ENCODE measurements at places on chromosomes 7 and 10. TPM values are rescaled to one million over a fixed set of nuclear protein-coding genes. Genes with fewer than 3 reads are reported as not detected.

DNA sequence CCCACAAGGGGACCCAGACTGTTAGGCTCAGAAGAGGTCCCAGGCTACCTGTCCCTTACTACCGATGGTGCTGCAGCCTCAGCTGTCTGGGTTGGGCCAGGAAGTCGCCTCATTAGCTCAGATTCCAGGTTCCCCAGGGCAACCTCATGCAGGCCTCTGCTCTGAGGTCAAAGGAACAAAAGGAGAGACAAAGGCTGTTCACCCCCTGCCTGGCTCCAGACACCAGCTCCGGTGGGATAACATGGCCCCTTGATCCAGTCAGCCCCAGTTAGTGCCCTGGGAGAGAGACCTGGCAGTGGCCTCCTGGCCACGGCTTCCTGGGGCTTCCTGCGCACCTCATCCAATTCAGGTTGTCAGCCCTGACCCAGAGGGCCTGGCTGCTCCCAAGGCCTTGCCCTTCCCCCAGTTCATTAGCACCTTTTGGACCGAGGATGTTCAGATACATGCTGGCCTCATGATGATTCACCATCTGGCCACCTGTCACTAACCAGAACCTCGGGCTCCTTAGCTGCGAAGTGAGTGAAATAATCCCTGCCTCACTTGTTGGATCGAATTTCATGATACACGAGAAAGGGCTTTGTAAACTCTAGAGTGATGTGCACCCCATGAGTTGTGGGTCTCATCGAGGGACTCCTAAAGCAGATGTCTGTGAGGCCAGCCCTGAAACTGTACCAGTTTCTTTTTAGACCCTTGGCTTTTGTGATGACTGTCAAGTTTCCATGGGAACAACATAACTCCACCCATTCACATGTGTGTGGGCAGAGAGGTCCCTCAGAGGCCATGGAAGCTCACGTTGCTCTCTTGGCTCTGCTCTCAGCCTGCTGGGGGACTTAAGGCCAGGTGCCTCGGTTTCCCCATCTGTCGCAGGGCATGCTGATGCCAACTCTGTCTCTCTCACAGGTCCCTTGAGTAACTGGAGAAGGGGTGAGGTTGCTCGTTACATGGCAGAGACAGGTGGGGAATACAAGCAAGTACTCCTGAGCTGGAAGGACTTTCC lies 79.5 kb upstream of the PCBD1 start:
- no peak for DNase-seq

Gene TRIM73
- 1.4 TPM for total RNA-seq

DNA sequence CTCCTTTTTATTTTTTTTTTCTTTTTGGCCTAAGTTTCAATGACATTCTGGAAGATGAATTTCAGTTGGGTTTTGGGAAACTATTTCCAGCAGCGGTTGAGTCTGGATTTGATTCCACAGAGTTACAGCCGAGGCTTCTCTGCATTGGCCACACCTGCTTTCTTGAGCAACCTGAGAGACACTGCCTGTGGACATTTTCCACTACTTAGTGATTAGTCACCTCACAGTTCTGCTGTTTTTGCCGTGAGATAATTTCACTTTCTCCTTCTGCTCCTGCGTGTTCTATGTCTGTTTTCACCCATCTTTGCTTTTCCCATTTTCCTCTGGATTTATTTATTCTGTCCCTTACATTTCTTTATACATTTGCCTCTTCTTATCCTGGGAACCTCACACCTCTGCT lies 243.0 kb downstream of the BICC1 start:
- no peak for DNase-seq

Gene POR
- total RNA-seq = 40.3 TPM

DNA sequence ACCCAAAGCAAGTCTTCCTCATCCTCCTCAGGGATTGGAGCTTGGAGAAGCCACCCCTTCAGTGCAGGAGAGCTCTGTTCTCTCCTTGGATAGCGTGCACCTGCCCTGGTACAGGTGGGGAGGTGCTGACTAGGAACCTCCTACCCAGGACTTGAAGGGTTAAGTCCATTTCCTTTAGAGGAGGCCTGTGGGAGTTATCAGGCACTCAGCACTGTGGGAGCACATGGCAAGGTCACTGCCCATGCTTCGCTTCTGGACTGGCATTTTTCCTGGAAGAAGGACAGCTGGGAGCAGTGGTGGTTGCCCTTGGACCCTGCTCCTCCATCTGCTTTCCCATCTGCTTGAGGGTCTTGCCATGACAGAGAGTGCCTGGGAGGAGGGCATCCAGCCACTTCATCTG lies 142.8 kb downstream of the CXCL12 start:
- DNase-seq = no peak

GRCh38 chr7:129882531-129882930 lies 70.2 kb downstream of the UBE2H start:
- DNase-seq = no peak

DNA sequence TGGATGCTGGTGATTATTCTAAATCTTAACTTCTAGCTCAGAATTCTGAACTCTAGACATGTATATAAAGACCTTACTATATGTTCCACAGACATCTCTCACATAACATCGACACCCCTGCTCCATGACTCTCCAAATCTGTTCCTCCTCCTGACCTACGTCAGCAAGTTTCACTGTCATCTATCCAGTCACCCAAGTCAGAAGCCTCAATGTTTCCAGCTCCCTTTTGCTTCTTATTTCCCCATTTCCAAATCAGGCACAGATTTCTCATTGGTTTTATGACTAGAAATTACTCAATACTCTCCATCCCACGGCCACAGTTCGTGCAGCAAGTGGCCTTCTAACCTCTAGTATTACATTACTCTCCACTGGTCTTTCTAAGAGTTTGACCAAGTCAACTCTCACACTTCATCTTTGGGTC lies 28.5 kb downstream of the EPC1 start:
- DNase-seq = no peak

Gene NPC1L1
- 0.06 TPM for total RNA-seq

DNA sequence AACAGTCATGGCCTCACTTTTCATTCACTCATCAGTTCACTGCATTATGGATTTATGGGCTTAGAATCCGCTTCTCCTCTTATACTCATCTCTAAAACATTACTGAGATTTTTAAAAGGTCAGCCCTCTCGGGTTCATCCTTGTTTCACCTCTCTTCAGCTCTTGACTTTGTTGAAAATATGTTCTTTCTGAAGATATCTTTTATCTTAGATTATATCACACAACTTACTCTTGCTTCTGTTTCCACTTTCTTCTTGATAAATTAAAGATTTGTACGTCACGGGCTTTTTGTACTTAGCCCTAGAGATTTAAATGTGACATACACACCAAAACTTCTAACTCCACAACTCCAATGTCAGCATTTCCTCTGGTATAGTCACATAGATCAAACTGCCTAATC lies 342.5 kb upstream of the TMEM229A start:
- no peak for DNase-seq

DNA sequence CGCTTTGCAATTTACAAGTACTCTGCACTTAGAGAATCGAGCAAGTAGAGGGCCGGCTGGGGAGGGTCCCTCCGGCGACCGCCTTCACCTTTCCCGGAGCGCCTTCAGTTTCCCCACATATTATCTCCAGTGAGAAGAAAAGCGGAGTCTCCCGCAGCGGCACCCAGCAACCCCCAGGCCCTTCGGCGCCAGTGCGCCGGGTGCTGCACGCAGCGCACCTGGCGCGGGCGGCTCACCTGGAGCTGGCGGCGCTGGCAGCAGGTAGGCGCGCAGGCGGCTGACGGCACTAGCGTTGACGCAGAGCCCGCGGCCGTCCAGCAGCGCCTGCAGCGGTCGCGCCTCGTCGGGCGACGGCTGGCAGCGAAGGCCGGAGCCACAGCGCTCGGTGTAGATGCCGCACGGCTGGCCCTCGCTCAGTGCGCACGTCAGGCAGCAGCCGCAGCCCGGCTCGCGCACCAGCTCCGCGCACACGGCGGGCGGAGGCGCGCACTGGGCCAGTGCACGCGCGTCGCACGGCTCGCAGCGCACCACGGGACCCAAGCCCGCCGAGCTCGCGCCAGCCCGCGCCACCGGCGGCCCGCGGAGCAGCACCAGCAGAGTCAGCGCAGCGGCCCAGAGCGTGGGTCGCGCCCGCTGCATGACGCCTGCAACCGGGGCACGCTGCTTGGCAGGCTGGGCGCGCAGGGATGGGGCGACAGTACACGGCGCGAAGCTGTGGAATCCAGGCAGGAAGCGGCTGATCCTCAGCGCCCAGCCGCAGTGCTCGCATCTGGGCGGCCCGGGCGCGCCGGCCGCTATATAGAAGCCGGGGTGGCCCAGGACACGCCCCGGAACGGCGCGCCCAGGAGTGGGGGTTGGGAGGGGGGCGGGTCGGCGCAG lies at the start of gene IGFBP3:
TSS of gene IGFBP3 (minus strand) at position 771 of the 879 bp plus-strand sequence. CDS start at position 639, 132 bp downstream.
- DNase-seq = peak; percentile 40

Gene TAS2R41
- not detected for total RNA-seq

DNA sequence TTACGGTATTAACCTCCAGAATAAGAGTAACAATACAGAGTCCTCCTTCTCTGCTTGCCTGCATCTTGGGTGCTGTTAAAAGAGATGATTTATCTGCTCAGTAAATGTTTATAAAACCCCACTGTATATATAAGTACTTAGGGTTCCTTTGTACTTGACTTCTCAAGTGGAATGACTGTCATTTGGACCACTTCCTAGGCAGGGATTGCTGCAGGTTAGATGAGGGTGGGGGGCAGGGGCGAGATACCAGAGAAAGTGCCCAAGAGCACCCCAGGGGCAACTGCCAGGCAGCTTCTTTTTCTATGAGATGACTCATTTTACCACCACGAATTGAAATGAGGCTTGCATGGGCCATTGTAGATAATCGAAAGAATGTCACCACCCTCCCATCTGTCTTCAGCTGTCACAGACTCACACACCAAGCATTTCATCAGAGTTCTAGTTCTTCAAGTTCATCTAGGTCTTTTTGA lies 421.9 kb upstream of the GALNT17 start:
- no peak for DNase-seq

- DNase-seq = no peak
These were observed 224.2 kb upstream of the AUTS2 start for GRCh38 chr7:69374044-69374425.

GRCh38 chr7:50364645-50365044 lies 60.1 kb downstream of the IKZF1 start:
- DNase-seq = no peak

DNA sequence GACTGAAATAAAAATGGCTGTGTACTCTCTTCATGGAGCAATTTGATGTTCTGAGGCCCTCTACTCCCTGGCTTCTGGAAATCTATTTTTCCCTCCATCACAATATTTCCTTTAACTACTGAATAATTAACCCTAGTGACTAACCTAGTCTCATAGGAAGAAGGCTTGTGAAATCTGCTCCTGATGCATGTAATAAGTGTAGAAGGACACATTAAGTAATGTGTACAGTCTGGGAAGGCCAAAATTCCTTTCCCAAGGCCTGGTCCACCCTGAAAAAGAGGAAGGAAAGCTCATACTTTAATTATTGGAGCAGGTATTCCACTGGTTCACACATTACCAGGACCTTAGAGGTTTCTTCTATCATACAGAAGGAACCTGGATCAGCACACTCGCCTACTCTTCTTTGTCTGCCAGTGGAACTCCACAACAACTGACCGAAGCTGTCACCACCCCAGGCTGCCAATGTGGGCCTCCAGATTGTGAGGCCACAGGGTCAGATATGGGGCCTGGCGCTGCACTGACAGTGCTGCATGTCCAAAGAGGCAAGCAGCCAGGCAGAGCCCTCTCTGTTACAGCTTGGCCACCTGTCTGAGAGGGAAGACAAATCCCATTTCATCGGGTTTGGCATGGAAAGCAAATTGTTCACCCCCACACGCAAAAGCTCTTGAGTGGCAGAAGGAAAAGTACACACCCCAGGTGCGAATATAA lies 54.4 kb upstream of the FAM133B start:
- peak; percentile 29 for DNase-seq

- no peak for DNase-seq
These were observed 251.6 kb upstream of the MKLN1 start for GRCh38 chr7:131076032-131076431.

Gene PON1
- 0.61 TPM for total RNA-seq

Gene SDK1
- total RNA-seq = 10.4 TPM

DNA sequence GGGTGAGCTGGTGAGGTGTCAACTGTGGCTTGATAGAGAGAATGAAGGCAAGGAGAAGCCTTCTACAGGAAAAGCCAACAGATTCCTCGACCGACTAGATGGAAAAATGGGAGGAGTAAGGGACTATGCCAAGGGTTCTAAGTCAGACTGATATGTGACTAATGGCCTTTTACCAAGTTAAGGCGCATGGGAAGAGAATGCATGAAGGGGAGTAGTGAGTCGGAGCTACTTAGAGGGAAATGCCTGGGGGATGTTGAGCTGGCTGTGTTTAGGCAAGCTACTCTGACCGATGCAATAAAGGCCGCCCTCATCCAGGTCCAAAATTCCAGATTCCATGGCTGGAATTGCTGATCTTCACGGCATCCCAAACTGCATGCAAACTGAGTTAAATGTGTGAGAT lies 48.2 kb downstream of the APBB1IP start:
- DNase-seq = no peak

DNA sequence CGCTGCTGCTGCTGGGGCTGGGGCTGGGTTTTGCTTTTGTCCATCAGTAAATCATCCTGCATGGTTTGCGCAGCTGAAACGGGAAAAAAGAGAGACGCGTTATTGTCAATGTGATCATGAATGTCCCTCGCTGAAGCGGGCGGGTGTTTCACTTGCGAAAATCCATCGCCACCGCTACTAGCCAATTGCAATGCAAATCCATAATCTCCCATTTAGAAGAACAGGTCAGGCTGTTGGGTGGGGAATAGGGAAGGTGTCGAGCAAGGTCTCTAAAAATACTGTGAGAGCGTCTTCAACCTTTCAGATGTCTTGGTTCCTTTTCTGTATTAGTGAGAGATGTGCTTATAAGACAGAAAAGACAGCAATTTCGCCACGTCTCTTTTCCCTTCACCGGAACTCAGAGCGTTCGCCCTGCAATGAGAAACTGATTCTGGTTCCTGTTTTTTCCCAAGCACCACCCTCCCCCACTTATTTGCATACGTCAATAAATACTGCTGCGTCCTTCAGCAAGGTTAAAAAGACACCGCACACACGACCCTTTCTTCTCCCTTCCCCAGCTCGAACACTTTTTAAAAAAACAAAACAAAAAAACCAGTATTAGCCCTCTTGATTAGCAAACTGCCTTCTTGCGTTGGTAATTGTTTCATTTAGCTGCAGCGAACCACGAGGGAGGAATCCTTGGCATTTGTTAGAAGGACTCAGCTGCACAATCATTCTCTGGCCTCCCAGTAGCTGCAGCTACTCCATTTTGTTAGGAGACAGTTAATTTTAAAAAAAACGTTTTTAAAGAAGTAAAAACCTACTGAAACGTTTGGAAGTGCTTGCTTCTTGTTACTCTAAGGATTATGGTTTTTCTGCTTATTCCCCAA lies 50.4 kb downstream of the CPEB3 start:
- peak; percentile 76 for DNase-seq

- DNase-seq = no peak
These were observed 99.4 kb upstream of the CTTNBP2 start for GRCh38 chr7:117972606-117973005.
